Natural killer cell treated with Interleukin-12 subunit alpha and Interleukin-12 subunit beta and Interleukin-15 and Interleukin-18, amount 100 ng/mL, for 72 hours (primary cell): ENCODE measurements at places on chromosomes 3 and 15. TPM values are rescaled to one million over a fixed set of nuclear protein-coding genes. Genes with fewer than 3 reads are reported as not detected.

DNA sequence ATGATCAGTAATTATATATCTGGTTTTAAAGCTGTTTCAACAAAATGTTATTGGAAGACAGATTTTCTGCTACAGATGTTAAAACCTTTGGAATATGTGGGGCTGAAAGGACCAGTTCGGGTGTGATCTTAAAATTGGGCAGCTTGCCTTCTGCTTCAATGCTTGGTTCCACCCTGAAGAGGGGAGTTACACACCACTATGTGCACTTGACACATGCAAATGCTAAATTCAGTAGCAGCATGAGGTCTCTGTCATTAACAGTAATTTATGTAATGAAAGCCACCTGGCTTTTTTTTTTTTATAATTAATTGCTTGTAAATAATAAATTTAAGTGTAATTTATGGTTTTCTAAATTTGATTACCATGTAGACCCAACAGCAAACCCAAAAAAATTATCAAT is 24.6 kb downstream of the CDIN1 start:
- peaks cover under 1% of the 10 kb centered on the region for H3K4me1 ChIP-seq
- H3K36me3 ChIP-seq = no peaks in the 10 kb centered on the region

- DNase-seq = no peak
- no peaks in the 10 kb centered on the region for H3K4me1 ChIP-seq
- H3K36me3 ChIP-seq = peaks cover 4% of the 10 kb centered on the region
- no peak overlapping the region for H3K4me3 ChIP-seq
- H3K27me3 ChIP-seq = no peaks in the 10 kb centered on the region
Measured at GRCh38 chr3:176097027-176097426, 1100.3 kb downstream of the TBL1XR1 start.

- H3K4me3 ChIP-seq = no peak overlapping the region
- H3K4me1 ChIP-seq = no peaks in the 10 kb centered on the region
- peaks cover 11% of the 10 kb centered on the region for H3K27me3 ChIP-seq
- no peaks in the 10 kb centered on the region for H3K36me3 ChIP-seq
- no peak for DNase-seq
Measured at GRCh38 chr15:48025118-48025517, 95.7 kb upstream of the SLC24A5 start.

DNA sequence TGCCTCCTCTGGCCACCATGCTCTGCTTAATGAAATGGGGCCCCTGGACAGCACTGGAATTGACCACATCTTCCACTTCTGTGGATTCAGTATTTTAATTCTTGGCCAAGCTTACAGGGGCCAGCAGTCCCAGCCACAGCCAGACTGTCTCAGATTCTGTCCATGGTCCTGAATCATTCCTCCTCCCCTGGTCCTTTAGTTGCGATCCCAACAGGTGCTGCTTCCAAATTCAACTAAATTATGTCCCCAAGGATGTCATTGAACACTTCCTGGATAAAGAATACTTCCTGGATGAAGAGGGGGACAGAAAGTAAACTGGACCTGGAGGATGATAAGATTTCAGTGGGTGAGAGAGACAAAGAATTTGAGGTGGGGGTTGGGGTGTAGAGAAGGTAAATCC is 111.1 kb upstream of the FOXB1 start:
- H3K4me1 ChIP-seq = no peaks in the 10 kb centered on the region
- no peak for DNase-seq
- no peak overlapping the region for H3K4me3 ChIP-seq
- no peaks in the 10 kb centered on the region for H3K36me3 ChIP-seq

DNA sequence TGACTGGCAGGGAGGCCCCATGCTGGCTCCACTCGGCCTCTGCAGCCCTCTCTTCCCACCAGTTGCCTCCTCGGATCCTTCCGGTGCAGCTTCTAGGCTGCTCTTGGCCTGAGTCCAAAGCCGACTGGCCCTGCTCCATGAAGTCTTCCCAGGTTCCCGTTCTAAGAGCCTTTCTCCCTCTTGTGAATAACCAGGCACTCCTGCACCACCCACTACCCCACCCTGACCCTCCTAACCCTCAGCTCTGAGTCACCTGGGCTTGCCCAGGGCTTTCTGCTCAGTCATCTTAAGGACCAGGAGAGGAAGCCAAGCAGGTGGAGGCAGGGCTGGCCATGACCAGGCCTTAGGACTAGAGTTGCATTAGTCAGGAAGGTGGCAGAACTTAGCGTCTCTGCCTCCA is 28.1 kb upstream of the CNBP start:
- no peaks in the 10 kb centered on the region for H3K4me1 ChIP-seq
- DNase-seq = no peak
- H3K27ac ChIP-seq = no peak overlapping the region

DNA sequence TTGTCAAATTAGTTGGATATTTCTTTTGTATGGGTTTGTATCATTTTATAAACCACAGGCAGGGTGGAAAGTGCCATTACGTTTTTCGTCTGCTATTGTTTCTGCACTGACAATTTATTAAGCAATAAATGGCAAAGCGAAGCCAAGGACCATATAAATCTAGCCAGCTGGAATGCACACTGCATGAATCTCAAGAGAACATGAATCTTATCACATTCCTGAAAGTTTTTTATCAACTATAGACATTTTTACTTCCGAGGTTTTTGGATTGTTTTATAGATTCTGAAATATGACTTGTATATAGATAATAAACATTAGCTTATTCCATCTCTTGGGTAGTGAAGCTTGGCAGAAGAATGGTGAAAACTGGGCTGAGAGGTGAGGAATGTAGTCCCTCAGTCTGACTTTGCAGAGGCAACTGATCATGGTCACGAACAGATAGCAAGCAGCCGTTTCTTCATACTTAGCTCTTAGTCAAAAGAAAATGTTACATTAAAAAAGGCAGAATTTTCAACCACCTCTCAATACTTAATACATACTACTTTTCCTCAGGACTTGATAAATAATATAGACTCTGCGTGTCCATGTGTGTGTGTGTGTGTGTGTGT is 102.7 kb downstream of the OSBPL10 start:
- H3K4me3 ChIP-seq = no peak overlapping the region
- peaks cover 8% of the 10 kb centered on the region for H3K27me3 ChIP-seq
- DNase-seq = no peak
- H3K4me1 ChIP-seq = no peaks in the 10 kb centered on the region
- no peak overlapping the region for H3K27ac ChIP-seq

- H3K4me1 ChIP-seq = no peaks in the 10 kb centered on the region
- no peaks in the 10 kb centered on the region for H3K27me3 ChIP-seq
- H3K27ac ChIP-seq = no peak overlapping the region
- H3K4me3 ChIP-seq = no peak overlapping the region
- H3K36me3 ChIP-seq = no peaks in the 10 kb centered on the region
Measured at GRCh38 chr3:13638927-13639326, 90.0 kb downstream of the FBLN2 start.

DNA sequence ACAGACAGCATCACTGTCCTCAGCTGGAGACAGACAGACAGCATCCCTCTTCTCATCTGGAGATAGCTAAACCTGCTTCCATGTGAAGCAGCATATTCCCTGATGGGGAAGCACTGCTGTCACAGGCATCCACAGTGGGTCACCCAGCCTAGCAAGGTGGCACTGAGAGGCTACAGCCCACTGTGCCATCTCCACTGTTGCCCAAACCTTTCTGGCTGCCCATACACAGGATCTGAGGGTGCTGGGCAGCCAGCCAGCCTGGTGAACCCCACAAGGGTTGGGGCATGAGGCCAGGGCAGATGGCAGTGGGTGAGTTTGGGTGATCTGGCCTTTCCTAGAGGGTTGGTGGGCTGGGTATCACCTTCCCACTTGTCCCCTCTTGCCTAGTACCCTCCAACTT is 11.7 kb downstream of the CHST13 start:
- peak overlapping the region; percentile 79 for H3K27ac ChIP-seq
- peaks cover 11% of the 10 kb centered on the region for H3K4me1 ChIP-seq
- no peak for DNase-seq
- H3K36me3 ChIP-seq = peaks cover 4% of the 10 kb centered on the region
- no peak overlapping the region for H3K4me3 ChIP-seq

- H3K4me3 ChIP-seq = no peak overlapping the region
- H3K4me1 ChIP-seq = no peaks in the 10 kb centered on the region
- H3K36me3 ChIP-seq = no peaks in the 10 kb centered on the region
- peaks cover 31% of the 10 kb centered on the region for H3K27me3 ChIP-seq
- DNase-seq = no peak
- no peak overlapping the region for H3K27ac ChIP-seq
Measured at GRCh38 chr15:70111203-70112073, 13.7 kb upstream of the TLE3 start.

The CTDSPL gene
- 0.69 TPM for total RNA-seq

The FHIT gene
- 2.4 TPM for total RNA-seq

The U2SURP gene
- 113 TPM for total RNA-seq

The ASB14 gene
- not detected for total RNA-seq

The KIF7 gene
- 1.00 TPM for total RNA-seq

The PSTPIP1 gene
- 161 TPM for total RNA-seq
